ENCODE measurements at places on chromosomes 6 and 20.
A peak's percentile ranks its signal among the peaks of the same experiment; 100 is the strongest.

GRCh38 chr6:98957450-98957849 lies 9.7 kb upstream of the FBXL4 start:
- no peak for DNase-seq

DNA sequence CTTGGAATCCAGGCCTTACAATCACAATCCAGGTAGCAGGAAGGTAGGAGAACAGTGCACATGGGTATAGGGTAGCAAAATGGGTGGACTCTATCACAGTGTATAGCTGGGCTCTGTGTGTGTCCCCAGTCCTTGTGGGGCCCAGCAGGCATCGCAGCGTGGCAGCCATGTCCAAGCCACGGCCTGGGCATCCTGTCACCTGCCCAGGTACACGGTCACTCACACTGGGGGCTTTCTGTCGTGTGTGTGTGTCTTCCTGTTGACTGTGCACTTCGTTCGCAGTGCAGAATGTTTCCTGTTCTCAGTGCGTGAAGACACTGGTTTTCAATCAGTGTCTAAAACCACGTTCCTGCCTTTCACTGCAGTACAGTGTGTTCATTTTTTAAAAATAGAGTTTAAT lies 523.2 kb upstream of the JARID2 start:
- DNase-seq: no peak

GRCh38 chr6:252775-253535 lies 39.3 kb upstream of the DUSP22 start:
- DNase-seq: no peak

GRCh38 chr6:150238336-150238741 lies 95.5 kb downstream of the PPP1R14C start:
- no peak for DNase-seq

DNA sequence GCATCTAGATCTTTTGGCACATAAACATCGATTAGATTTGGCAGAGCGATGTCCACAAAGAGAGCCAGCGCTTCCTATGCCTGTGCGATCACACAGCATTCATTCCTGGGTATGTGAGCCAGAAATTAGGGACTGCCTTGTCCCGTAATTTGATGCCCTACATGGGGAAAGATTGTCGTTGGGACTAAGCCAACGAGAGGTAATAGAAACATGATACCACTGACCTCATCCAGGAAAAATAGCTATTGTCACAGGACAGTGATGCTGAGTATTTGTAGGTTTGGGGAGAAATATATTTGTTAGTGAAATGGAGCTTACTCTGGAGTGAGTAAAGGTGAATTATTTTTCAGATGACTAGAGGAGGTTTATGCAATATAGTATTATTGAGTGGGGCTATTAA lies 154.0 kb downstream of the TSHZ2 start:
- DNase-seq: no peak

DNA sequence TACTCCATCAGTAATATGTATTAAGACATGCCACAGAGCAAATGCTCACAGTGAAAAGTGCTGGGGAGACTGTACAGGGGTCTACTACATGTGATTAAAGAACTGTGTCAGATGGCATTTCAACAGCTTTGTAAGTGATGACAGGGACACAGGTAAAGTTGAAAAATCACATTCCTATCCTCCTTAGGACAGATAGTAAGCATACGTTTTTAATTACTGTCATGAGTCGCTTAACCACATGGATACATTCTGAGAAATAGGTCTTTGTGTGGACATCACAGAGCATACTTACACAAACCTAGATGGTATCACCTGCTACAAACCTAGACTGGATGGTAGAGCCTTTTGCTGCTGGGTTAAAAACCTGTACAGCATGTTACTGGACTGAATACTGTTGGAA lies 645.8 kb upstream of the AGPAT4 start:
- DNase-seq: no peak

DNA sequence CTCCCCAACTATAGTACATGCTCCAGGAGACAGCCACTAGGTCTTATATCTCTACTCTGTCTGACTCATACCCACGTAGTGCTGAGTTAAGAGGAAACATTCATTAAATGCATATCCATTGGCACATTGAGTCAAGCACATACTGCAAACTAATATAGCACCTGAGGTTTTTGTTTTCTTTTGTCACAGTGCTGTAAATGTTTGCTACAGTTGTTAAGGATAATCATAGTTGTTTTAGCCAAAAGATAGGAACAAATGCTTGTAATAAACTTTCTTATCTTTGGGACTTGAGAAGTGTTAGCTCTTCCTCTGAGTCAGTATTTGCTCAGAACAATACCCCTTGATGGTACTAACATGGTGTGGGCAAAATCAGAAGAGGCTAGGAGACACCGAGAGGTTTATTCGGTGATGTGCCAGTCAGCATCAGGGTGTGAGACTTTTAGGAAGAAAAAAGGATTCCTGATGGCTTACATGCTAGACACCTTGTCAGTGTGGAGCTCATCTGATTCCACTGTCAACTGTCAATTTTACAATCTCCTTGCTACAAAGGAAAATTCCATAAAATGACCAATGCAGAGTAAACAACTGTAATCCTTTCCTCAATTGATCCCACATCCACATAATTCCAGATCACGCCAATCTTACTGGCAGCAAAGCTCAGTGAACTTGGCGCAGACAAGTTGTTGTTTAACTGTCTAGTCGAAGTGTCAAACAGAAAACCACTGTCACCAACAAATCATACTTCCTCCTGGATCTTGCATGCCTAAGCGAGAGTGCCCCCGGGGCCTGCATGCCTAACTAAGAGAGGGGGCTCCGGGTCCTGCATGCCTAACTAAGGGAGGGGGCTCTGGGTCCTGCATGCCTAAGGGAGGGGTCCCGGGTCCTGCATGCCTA lies 36.1 kb downstream of the ELOVL2 start:
- DNase-seq: no peak

DNA sequence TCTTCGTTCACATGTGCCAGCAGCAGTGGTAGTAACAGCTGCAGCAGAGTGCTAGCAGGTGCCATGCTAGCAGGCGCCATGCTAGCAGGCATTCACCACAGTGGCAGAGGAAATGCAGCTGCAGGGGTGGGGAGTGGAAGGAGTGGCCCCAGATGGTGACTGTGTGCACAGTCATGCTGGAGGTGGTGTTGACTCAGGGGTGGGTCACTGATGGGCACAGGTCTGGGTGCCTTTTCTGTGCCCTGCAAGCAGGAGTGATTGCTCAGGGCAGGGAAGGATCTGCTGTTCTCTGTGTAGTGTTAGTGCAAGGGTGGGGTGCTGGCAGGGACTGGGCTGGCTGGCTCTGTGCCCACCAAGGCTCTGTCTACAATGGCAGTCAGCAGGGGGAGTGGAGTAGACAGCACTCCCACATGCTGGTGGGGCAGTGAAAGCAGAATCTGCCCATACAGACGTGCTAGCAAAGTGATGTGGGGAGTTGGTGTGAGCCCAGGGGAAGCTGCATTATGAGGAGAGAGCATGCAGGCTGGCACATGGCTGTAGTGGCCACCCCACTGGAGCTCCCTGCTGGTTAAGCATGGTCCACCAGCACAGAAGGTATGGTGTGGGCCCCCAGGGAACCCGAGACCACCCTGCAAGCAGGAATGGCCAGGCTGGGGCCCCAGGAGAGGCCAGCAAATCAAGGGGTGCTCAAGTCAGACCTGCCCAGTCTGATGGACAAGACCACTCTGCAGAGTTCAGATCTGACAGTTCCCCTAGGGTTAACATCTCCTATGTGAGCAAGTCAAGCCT lies 11.4 kb upstream of the TSPYL4 start:
- DNase-seq: no peak

- no peak for DNase-seq
Measured at GRCh38 chr6:53517021-53517420, 27.9 kb downstream of the GCLC start.

DNA sequence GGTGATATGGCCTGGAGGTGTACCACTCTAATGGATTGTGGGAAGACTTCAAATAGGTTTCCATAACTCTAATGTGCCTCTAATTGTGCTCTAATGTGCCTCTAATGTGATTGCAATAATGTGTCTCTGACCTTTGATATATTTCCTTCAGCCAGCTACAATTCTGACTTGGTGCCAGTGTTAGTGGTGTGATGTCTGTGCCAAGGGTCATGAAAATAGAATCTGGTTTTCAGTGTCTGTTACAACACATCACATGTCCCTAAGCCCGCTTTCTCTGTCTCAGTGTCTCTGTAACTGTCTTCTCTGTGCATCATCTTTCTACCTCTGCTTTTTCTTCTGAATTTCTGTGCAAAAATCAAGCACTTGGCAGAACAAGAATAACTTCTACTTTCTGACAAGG lies 77.2 kb upstream of the ECI2 start:
- DNase-seq: no peak

DNA sequence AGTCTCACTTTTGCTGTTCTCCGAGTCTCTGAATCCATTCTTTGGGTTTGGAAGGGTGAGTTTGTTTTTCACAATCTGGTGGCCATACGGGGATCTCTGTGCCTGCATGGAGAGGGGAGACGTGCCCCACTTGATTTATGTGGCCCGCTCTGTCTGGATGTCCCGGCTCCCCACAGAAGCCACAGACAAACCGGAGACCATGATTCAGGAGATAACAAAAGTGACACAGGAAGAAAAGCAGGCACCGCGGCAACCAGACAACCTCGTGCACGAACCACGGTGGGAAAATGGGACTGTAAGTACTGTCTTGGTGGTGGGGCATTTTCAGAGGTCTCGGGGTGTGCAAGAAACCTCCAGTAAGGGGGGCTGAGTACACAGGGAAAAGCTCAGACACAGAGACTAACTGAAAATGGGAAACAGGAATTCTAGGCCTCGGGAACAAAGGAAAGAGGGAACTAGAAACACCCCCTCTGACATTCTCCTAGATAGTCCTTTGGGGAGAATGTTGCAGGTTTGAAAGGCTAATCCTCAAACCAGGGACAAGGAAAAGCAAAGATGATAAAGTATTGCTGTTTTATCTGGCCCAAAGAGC lies 22.1 kb upstream of the ZNF318 start:
- DNase-seq: no peak

GRCh38 chr6:1610497-1611321 lies 994 bp downstream of the FOXC1 start:
- peak; percentile 43 for DNase-seq

- no peak for DNase-seq
Measured at GRCh38 chr6:32167761-32168262, 3.4 kb downstream of the EGFL8 start.

DNA sequence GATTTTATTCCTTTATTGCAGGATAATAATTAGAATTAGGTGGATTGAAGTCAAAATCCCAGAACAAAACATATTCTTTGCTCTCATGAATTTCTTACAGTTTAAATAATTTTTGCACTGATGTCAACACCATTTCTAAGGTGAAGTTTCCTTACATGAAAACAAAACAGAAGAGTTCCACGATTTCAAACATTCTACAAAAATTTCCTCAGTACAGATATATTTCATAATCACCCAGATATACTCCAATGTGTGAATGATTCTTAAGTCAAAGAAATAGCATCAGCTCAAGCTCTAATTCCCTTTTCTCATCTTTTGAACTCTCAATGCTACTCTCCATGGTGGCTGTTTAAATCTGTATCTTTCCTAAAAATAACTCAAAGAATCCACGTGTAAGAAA lies 39.5 kb upstream of the THBS2 start:
- no peak for DNase-seq
